NCI-H187 (cell line): ENCODE measurements at places on chromosomes 16 and 17.

DNA sequence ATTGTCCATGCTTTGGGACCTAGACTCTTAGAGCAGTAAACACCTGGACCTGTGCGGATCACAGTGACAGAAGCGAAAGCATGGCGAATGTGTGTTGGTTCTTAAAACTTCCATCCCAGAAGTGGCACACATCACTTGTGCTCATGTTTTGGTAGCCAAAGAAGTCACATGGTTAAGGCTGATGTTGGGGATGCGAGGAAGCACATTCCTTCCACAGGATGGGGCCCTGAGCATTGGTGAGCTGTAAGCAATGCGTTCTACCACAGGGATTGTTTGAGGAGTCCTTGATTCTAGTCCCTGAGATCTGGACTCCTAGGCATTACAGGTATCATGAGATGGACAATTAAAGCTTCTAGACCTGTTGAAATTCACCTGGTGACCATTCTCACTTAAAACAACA lies 375.9 kb downstream of the UTP18 start:
- no peak for DNase-seq

DNA sequence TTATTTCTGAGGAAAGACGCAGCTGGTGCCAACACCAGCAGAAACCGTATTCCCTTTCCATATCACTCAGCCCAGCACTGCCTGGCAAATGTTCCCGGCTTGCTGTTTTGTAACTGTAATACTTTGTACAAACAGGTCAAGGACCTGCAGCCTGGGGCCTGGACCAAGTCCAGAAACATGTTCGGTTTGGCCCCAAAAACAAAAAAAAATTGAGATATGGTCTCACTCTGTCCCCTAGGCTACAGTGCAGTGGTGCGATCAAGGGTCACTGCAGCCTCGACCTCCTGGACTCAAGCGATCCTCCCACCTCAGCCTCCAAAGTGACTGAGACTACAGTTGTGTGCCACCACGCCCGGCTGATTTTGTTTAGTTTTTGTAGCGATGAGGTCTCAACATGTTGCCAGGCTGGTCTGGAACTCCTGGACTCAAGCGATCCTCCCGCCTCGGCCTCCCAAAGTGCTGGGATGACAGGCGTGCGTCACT lies 1.2 kb downstream of the HAGH start:
- no peak for DNase-seq

DNA sequence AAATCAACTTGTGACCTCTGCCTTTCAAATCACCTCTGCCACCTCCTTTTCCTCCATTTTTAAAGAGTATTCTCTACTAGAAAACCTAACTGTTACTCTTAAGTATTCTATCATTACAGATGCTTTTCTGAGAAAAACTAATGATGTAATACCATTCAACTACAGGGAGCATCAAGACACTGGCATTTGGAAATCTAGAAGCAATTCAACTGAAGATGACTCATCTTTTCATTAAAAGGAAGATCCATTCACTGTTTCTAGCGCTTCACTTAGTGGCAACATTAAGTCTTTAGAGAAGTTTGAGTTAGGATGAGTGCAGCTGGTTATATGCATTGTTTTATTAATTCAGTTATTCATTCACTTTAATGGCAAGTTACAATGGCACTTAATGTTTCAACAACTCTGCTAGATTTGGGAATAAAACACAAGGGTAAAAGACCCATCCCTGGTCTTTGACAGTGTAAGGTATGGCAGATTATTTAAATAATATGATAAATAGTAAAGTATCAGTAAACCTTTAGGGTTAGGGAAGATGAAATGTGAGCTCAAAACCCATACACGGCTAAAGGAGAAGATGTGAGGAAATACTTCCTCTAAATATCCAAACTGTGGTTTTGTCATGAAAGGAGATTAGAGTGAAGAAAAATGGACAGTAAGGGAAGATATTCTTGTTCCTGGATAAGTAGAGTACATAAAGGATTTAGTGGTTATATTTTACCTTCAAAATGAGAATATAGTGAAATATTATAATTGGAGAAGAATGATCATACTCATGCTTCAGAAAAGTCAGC lies 61.7 kb downstream of the KCNJ2 start:
- no peak for DNase-seq

- no peak for DNase-seq
Measured at GRCh38 chr17:79027925-79028491, 4.0 kb downstream of the C1QTNF1 start.

GRCh38 chr16:69111876-69112230 lies 6.4 kb downstream of the HAS3 start:
- no peak for DNase-seq

DNA sequence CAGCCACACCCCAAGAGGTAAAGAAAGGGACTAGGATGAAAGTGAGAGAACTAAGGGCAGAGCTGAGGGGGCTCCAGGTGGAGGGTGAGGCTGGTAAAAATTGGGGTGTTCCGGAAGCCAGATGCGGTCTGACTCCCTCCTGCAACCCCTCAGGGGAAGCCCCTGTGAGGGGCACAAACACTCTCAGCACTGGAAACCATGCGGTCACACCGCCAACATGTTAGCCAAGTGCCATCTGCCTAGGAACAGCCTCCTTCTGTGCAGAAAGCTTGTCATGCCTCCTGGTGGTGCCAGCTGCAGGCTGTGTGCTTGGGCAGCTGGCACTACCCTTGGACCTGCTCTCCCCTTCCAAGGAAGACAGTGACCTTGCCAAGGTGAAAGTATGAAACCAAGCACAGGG lies 83.5 kb upstream of the RPL38 start:
- DNase-seq = no peak

GRCh38 chr16:22942811-22943210 lies 128.8 kb downstream of the HS3ST2 start:
- DNase-seq = no peak

DNA sequence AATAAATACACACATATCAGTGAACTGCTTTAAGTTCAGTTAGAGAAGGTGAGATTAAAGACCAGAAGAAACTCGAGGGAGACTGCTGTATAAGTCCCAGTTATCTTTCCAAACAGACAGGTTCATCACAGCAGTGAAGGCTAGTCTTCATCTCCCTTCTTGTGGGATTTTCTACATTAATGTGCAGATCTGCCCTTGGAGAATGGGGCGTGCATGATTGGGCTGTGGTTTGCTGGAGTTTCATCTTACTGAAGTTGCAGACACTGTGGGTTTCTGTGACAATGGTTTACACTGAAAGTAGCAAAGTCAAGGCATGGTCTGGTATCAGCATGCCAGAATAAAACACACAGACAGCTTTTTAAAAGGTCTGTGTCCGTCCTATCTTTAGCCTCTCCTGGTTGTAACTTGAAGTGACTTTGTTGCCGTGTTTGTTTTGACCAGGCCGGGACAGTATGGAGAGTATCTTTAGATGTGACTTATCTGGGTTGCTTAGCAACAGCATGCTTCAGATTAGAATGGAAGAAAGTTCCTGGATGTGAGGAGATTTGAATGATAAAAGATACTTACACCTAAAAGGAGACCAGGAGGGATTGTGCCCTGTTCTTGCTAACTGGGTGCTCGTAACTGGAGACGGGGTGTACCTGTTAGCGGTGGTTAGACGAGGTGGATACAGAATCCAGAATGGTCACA lies 16.1 kb downstream of the NAA60 start:
- DNase-seq = no peak

GRCh38 chr16:7221157-7221556 lies 111.5 kb upstream of the RBFOX1 start:
- DNase-seq = no peak

DNA sequence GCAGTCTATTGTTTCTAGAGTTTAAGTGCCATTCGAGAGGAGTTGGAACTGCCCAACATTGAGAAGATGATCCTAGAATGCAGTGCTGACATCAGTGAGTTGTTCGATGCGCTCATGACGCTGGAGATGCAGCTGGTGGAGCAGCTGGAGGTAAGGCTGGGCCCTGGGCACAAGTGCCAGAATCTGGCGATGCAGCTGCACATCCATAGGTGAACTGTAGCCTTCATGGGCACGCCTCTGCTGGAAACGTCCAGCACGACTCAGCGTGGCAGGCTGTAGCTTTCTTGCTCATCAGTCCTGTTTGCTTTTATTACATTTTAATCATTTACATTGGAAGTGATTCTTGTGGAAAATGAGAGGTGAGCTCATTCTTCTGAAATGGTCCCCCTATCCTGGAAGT lies 31.7 kb downstream of the DRC3 start:
- peak; percentile 16 for DNase-seq

DNA sequence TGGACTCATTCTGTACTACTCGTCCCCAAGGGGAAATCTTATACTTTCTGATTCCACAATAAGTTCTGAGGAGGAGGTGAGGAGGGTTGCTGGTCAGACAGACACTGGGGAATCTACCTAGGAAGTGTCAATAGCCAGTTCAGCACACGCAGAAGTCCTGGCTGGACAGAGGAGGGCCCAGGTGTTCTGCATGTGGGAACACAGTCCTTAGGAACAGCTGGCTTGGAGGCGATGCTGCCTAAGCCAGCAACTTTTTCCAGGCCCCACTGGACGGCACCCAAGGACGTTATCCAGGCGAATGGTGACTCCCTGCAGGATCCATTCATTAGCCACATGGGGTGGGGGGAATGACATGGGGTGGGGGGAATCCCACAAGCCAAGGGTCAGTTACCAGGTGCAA lies 29.9 kb upstream of the WFIKKN2 start:
- DNase-seq = no peak

- DNase-seq = no peak
Measured at GRCh38 chr17:49201481-49201927, 8.9 kb downstream of the GNGT2 start.

- no peak for DNase-seq
Measured at GRCh38 chr17:4425398-4425797, 8.3 kb upstream of the SPNS3 start.

GRCh38 chr16:13315642-13316427 lies 414.4 kb downstream of the SHISA9 start:
- DNase-seq = no peak

GRCh38 chr17:42321555-42321954 lies 33.3 kb downstream of the STAT5A start:
- DNase-seq = no peak

DNA sequence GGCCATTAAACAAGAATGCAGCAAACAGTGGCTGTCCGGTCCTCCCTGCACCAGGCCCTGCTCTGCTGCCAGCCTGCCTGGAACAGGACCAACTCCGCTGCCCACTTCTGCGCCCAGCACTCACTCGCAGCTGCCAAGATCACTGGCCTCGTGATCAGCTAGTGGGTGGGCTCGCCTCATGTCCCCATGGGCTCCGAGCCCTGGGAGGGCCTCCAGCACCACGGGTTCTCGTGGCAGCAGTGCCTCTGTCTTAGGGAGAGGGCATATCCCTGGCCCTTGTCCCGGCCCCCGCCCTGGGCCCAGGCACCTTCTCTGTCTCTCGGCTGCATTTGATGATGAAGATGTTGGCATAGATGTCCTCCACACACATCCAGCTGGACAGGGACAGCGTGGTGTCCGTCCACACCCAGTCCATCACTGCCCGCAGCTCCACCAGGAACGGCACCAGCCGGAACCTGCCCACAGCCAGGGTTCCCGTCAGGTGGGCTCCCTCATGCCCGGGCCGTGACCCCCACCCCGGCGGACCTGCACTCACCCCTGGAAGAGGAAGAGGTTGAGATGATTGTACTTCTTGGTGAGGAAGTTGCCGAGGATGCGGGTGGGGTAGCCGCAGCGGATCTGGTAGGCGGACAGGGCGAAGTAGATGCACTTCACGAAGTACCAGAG lies 13.1 kb downstream of the CTU2 start:
- DNase-seq = no peak

- DNase-seq = no peak
Measured at GRCh38 chr16:56916571-56917403, 15.2 kb upstream of the HERPUD1 start.

DNA sequence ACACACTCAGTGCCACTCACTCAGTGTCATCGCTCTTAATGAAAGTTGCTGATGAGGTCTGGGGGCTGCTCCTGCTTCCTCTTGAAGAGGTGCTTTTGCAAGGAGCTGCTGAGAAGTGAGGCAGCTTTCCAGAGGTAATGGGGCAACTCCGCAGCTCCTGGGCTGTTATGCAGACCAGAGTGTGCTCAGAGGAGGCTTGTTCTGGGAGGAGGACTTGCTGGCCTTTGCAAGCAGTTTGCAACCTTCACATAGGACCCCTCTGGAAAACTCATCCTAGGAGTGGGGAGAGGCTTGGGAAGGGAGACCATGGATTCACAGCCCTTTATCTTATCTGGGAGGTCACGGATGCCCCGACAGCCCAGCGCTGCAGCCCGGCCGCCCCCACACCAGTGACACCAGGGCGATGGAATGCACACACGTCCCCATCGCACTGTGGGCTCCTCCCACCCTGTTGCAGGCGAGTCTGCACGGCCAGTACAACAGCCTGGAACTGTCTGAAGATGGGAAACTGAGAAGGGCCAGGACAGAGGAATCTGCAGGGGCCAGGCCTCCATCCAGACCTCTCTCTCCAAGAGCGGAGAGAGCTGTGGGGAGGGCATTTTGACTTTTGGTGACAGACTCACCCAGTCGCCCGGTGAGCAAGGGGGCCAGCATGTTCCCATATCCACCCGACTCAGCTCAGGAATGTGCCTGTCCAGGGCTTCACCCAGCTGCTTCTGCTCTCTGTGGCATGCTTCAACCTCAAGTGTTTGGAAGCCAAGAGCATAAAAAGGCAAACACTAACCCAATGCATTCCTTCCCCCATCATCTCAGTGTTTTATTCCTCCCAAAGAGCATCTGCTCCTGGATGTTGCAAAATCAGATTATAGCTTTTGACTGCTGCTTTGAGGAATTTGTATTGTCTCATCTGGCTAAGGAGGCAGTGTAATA lies 78.6 kb upstream of the ZNF469 start:
- no peak for DNase-seq

DNA sequence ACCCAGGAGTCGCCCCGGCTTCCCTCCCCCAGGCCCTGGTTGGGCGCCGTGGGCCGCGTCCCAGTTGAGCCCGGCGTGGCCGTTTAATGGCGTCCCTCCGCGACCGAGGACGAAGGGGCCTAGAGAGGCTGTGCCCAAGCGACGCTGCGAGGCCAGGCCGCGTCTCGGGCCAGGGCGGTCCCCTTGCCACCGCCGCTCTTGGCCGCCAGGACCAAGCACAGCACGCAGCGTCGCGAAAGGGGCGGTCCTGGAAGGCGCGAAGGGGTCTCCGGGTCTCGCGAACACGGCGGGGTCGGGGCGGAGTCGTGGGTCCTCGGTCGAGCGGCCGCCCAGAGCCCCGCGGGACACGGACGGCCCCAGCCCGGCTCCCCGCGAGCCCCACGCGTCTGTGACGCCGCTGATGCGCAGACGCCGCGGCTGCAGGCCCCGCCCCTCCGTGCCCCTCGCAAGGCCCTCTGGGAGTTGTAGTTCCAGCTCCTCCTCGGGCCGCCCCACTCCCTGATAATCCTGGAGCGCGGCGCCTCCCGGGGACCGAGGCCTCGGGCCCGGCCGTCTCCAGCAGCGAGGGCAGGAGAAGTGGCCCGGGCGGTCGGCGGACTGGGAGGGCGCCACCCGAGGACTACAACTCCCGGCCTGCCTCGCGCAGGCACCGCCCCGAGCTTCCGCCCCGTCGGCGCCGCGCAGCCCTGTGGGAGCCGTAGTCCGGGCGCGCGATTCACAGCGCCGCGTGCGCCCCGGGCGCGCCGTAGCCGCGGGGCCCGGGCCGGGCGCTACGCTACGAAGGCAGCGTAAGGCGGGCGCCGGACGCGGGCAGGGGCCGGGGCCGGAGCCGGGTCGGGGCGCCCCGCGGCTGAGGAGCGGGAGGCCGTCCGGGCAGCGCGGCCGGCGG lies at the start of gene CAPN15:
Gene CAPN15, plus strand, starts transcription at position 698 of the 889 bp plus-strand sequence. CDS start 19,127 bp downstream, outside the sequence.
- peak; percentile 97 for DNase-seq
